ENCODE measurements at places on chromosomes 1 and 21. TPM values are rescaled to one million over a fixed set of nuclear protein-coding genes. Genes with fewer than 3 reads are reported as not detected.

- no peak overlapping the region for H3K4me3 ChIP-seq
- no peaks in the 10 kb centered on the region for H3K27me3 ChIP-seq
- no peaks in the 10 kb centered on the region for H3K36me3 ChIP-seq
- H3K4me1 ChIP-seq = peaks cover 9% of the 10 kb centered on the region
Measured at GRCh38 chr1:215665215-215665614, 98.1 kb downstream of the KCTD3 start.

DNA sequence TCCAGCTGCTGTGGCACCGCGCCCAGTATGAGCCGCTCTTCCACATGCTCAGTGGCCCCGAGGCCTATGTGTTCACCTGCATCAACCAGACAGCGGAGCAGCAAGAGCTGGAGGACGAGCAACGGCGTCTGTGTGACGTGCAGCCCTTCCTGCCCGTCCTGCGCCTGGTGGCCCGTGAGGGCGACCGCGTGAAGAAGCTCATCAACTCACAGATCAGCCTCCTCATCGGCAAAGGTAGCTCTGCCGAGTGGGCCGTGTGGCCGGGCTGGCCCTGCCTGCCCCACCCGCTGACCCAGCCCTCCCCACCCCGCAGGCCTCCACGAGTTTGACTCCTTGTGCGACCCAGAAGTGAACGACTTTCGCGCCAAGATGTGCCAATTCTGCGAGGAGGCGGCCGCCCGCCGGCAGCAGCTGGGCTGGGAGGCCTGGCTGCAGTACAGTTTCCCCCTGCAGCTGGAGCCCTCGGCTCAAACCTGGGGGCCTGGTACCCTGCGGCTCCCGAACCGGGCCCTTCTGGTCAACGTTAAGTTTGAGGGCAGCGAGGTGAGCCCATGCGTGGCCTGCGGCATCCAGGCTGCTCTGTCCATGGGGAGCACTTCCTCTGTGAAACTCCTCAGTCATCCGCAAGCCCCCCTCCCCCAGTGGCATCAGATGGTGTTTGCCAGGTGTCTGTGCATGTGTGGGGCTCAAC lies 64.2 kb downstream of the PIK3CD start:
- no peaks in the 10 kb centered on the region for H3K36me3 ChIP-seq
- no peak for DNase-seq
- no peak overlapping the region for H3K27ac ChIP-seq
- H3K4me1 ChIP-seq = peaks cover 9% of the 10 kb centered on the region
- H3K4me3 ChIP-seq = no peak overlapping the region

DNA sequence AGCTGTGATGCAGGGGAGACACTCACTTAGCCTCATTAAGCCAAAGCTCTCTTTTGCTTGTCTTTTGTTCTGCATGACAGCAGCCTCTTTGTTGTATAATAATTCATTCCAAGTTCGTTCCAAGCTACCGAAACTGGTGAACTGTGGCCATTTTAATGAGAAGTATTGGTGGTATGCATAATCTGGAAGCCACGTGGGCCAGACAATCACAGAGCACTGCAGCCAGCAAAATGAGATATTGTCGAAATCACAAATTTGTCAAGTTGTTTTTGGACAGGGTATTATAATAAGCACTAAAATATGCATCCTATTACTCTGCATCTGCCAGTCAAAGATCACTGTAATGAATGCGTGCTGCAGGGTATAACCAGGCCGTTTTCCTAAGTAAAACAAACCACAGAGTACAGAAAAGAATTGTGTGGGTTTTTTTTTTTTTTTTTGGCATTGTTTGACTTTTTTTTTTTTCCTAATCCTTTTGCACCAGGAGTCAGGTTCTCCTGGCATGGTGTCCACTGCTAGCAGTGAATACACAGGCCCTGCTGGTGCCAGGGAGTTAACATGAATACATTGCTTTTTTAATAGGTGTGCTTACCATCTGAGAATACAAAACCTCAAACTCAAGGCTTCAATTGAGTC lies 423.9 kb downstream of the PTBP2 start:
- H3K4me3 ChIP-seq = peak overlapping the region; percentile 20
- no peak overlapping the region for H3K27ac ChIP-seq
- H3K36me3 ChIP-seq = no peaks in the 10 kb centered on the region
- H3K4me1 ChIP-seq = peaks cover 17% of the 10 kb centered on the region

DNA sequence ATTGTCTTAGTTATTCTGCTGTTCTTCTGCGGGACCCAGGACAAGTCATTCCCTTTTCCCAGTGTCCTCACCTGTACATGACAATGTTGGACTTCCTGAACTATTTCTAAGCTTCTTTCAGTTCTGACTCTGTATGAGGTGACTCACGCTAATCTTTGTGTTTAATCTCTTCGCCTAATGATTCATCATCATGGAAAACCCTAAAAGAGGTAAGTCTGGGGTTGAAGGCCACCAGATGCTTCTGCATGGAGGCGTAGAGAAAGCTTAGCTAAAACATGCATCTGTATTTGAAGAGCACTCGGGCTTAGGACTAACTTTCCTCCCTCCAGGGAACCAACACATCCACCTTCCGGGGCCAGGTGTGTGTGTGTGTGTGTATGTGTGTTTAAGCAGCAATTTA lies 7.4 kb downstream of the SPRR5 start:
- no peak overlapping the region for H3K27ac ChIP-seq
- no peak for DNase-seq
- no peaks in the 10 kb centered on the region for H3K36me3 ChIP-seq
- no peak overlapping the region for H3K4me3 ChIP-seq
- H3K4me1 ChIP-seq = no peaks in the 10 kb centered on the region

- H3K27me3 ChIP-seq = peaks cover 76% of the 10 kb centered on the region
- H3K4me3 ChIP-seq = peak overlapping the region; percentile 76
- H3K36me3 ChIP-seq = no peaks in the 10 kb centered on the region
- DNase-seq = no peak
Measured at GRCh38 chr1:65265296-65265650, 44.1 kb upstream of the DNAJC6 start.

- DNase-seq = no peak
- H3K4me1 ChIP-seq = no peaks in the 10 kb centered on the region
- H3K27me3 ChIP-seq = no peaks in the 10 kb centered on the region
- no peak overlapping the region for H3K27ac ChIP-seq
- H3K4me3 ChIP-seq = no peak overlapping the region
- H3K36me3 ChIP-seq = no peaks in the 10 kb centered on the region
Measured at GRCh38 chr1:200445213-200445612, 35.4 kb upstream of the ZNF281 start.

DNA sequence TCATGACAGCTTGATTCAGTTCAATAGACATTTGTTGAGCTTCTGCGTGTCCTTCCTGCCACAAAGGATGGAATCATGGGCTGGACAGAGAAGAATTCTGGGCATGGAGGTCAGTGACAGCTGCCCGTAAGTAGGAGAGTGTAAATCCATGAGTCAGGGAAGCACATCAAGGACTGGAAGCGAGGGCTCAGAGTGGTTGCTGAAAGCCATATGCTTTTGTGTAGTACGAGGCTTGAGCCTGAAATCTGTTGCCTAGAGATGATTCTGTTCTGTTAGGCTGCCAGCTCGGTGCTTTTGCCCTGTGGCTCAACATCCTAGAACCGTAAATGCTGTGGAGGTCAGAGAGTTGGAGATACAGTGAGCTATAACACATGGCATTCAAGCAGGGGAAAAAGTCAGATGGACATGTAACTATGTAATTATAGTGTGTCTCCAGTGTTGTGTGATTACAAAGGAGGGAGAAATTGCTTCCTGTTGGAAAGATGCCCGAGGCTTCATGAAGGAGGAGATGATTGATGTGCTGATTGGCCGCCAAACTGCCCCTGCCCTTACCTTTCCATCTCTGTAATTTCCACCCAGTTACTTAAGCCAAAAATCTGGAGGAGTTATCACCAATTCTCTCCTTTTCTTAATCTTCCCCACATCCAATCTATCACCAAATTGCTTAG lies 92.8 kb upstream of the CACNA1E start:
- H3K4me3 ChIP-seq = no peak overlapping the region
- peaks cover 5% of the 10 kb centered on the region for H3K4me1 ChIP-seq
- no peaks in the 10 kb centered on the region for H3K36me3 ChIP-seq
- H3K27ac ChIP-seq = no peak overlapping the region

GRCh38 chr1:86419277-86419903 lies 4.6 kb upstream of the CLCA2 start:
- no peaks in the 10 kb centered on the region for H3K36me3 ChIP-seq
- no peak overlapping the region for H3K27ac ChIP-seq

The FAM163A gene
- total RNA-seq = not detected

All from neural crest cell (in vitro differentiated cells).